ENCODE measurements at places on chromosomes 11 and 22. TPM values are rescaled to one million over a fixed set of nuclear protein-coding genes. Genes with fewer than 3 reads are reported as not detected.

Gene BTBD10
- total RNA-seq, result 78.8 TPM

Gene OR2AT4
- total RNA-seq, result not detected

Gene RTN4R
- total RNA-seq, result 0.32 TPM

Gene C11orf87
- total RNA-seq, result 0.16 TPM

Gene KCNQ1OT1
- 3.9 TPM for total RNA-seq

Gene CST6
- 0.17 TPM for total RNA-seq

Gene B3GAT3
- total RNA-seq, result 16.7 TPM

Gene HEPACAM
- not detected for total RNA-seq

Measured in bronchial smooth muscle cell (primary cell).